ENCODE measurements at places on chromosomes 5 and 9. TPM values are rescaled to one million over a fixed set of nuclear protein-coding genes. Genes with fewer than 3 reads are reported as not detected.

- no peak for DNase-seq
Observed at GRCh38 chr5:13574574-13574973, 369.9 kb downstream of the DNAH5 start.

Gene PDE8B
- 1.8 TPM for total RNA-seq

DNA sequence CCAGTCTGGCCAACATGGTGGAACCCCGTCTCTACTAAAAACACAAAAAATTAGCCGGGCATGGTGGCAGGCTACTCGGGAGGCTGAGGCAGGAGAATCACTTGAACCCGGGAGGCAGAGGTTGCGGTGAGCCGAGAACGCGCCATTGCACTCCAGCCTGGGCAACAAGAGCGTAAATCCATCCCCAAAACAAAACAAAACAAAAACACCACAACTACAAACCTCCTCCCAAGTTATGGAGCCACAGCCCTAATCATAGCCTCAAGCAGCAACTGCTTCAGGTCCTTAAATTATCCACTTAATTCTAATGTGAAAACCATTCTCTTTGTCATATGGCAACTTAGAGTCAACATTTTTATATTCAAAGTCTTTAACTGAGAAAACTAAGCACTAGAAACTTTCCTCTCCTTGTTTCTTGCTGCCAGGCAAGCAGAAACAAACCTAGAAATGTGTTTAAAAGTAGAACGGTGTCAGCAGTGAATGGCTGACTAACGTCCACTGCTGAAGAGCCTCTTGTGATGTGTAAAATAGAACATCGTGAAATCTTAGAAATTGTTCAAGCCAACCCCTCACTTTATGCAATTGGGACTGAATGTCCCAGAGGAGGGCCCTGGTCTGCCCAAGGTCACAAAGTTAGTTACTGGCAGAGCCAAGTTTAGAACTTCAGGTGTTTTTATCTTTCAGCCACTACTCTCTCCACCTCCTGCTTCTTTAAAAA, 5.7 kb downstream of the TMEM245 start:
- DNase-seq: no peak

DNA sequence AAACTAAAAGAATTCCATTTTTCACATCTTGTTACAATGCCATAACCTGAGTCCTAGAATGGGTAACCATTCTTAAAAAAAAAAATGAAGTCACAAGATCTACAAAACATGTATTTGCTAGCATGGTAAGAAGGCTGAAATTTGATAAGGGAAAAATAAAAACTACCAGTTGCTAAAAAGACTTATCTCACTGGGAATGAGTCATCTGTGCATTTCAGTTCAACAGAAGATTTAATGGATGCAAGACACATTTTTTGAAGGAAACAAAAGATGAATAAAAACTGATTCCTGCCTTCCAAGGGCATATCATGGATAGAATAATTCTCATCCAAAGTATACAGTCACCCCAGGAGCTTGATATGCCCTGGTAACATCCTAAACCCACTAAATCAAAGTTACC, 47.2 kb downstream of the SGTB start:
- no peak for DNase-seq

GRCh38 chr5:170141636-170142035, 35.9 kb downstream of the FOXI1 start:
- no peak for DNase-seq

DNA sequence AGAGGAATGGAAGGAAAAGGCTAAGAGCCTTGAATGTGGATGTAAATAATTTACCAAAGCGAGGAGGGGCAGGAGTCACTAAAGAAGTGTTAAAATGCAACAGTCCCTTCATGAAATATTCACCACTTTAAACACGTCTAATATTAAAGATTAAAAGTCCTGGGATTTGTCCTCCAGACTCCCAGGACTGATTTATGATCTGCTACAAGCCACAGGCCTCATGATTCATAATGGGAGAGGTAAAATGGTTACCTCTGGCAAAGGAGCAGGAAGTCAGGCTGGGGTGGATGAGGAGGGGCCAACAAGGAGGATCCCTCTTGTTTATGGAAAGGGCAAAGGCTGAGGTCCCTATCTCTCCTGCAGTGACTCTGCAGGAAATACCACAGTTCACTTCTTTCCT, 292.4 kb downstream of the TRIM32 start:
- no peak for DNase-seq

- DNase-seq: no peak
Observed at GRCh38 chr5:149170299-149170698, 29.0 kb downstream of the ABLIM3 start.

DNA sequence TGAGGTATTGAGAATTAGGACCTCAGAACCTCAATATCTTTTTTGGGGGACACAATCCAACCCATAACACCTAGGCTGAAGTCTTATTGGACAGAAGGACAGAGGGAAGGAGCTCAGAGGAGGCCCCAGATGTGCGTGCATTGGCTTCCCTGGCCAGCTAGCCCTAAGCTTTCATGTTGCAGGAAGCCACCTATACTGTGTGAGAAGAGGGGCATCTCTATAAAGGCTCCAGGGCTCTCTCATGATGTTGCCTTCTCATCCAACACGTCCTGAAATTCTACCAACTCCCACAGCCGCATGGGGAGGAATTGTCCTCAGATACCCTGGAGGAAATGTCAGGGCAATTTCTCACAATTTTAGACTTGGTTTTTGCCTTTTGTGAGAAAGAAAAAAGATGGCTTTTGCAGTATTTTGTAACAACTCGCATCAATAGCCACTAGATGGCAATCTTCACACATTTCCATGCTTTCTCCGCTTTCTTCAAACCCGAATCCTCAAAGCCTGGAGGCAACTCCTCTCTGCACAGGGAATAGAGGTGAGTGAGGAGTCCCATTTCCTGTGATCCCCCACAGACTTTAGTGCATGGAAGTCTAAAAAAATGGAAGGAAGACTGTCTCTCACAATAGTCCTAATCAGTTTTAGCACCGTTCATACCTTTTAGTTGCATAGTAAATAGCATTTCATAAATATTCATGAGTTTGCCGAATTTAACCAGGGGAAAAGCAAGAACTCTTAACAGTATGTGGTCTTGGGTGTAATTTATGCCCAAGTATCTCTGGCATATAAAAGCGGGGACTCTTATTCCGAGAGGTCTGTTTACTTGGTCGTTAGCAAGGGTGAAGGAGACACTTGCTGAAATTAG, 7.4 kb upstream of the PPP3R2 start:
- no peak for DNase-seq

DNA sequence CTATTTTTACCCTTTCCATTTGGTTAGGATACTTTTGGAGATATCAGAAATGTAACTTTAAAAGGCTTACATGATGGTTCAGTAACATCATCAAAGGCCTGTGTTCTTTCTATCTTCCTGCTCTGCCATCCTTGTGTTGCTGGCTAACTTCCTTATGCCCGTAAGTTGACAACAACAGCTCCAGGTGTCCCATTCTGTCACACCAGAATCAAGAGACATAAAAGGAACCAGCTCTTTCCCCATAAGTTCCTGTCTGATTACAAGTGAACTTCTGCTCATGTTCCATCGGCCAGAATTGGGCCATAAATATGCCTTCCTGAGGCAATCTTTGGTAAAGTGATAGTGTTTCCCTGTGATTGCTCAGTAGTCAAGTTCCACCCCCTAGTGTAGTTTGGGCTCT, 92.4 kb downstream of the FAM170A start:
- no peak for DNase-seq

Gene KLF4
- 48.5 TPM for total RNA-seq

DNA sequence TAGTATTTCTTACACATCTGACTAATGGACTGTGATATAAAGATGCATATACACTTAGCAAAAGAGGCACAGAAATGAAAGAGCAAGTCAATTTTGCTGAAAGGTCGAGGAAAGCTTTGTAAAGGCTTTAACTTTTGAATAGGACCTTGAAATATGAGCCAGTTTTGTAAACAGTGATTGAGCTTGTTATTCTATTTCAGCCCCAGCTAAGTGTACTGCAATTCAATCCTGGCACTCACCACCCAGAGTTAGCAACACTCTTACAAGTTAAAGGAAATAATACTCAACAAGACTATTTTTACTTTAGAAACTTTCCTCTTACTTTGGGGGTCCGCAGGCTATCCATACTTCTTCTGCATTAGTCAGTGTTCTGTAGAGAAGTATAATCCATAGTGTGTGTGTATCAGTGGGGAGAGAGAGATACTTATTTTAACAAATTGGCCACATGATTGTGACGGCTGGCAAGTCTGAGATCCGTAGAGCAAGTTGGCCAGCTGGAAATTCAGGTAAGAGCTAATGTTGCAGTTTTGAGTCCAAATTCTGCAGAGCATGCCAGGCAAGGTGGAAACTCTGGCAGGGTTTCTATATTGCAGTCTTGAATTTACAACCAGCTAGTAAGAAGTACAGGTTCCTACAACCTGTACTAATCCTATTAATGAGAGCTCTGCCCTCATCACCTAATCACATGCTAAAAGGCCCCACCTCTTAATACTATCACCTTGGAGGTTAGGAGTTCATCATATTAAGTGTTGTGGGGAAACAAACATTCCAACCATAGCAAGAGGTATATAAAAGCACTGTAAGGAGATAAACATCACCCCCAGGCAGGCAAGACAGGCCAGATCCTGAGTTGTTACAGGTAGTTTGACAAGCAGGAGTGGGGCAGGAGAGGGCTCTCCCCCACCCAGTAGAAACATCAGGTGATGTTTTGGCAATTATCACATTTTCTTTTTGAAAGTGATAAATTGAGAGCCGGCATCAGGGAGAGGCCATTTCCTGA, 33.6 kb downstream of the IL7R start:
- DNase-seq: peak; percentile 69

GRCh38 chr5:10486511-10487344, 45.0 kb downstream of the ROPN1L start:
- no peak for DNase-seq

Gene BARX1
- not detected for total RNA-seq

GRCh38 chr5:141637767-141638419, 1.1 kb downstream of the RELL2 start:
- no peak for DNase-seq

Gene STOML2
- total RNA-seq: 109 TPM

Gene MEGF10
- not detected for total RNA-seq

- DNase-seq: no peak
Observed at GRCh38 chr5:6623941-6624340, 8.9 kb downstream of the NSUN2 start.

Gene SHB
- 23.8 TPM for total RNA-seq

- DNase-seq: no peak
Observed at GRCh38 chr9:125646621-125647100, 60.3 kb downstream of the MAPKAP1 start.

Gene TMEM174
- not detected for total RNA-seq

GRCh38 chr5:80655231-80655774, 520 bp upstream of the DHFR start:
- DNase-seq: no peak

GRCh38 chr5:154521756-154522155, 43.7 kb upstream of the HAND1 start:
- DNase-seq: no peak

- DNase-seq: no peak
Observed at GRCh38 chr5:146993876-146994530, 115.4 kb upstream of the PPP2R2B start.

Measured in PC-9 (cell line).